ENCODE measurements at places on chromosomes 3 and 15.

GRCh38 chr15:77907824-77908751 is 169.4 kb downstream of the TBC1D2B start:
- DNase-seq = peak; percentile 48

DNA sequence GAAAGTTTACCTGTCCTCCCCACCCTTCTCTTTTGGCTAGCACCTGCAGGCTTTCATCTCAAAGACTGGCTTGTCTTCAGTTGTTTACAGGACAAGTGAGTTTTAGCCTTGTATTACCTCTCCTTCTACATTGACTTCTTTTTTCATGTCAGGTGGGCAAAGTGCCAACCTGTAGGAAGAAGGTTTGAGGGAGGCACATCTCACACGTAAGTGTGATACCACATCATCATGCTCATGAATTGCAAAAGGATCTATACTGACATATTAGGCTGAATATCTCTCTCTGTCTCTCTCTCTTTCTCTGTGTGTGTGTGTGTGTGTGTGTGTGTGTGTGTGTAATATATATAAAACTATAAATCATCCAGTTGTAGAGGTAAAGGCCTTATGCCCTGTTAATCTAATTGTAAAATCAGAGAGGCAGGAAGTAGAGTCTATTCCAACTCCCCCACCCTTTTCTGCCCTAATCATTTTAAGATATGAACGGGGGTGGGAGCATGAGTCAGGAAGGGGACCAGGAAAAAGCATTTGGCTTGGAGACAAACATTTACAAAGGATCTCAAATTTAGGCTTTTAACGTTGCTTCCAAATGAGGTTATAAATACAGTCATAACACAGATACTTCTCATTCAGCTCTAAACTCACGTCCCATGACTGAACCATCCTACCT is 107.0 kb upstream of the PFN2 start:
- DNase-seq = no peak

DNA sequence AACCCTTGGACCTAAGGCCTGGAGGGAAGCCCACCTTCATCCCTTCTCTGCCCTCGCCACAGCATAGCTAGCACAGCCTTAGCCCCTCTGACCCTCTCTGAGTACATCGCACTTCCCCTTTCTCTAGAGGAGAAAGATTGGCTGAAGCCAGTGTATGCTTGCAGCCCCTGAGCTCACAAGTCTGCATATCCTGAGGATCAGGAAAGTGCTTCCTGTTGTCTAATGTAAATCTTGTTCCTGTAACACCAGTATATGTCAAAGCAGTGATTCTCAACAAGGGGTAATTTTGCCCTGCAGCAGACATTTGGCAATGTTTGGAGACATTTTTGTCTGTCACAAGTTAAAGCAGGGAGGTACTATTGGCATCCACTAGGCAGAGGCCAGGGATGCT is 2.2 kb upstream of the PRKCD start:
- no peak for DNase-seq

- DNase-seq = no peak
Measured at GRCh38 chr3:115671761-115672455, 48.6 kb downstream of the GAP43 start.

- DNase-seq = no peak
Measured at GRCh38 chr3:27431116-27431515, 53.1 kb downstream of the SLC4A7 start.

GRCh38 chr3:170470063-170471016 is 51.7 kb downstream of the CLDN11 start:
- DNase-seq = no peak

- no peak for DNase-seq
Measured at GRCh38 chr15:41955807-41956525, 16.4 kb downstream of the EHD4 start.

DNA sequence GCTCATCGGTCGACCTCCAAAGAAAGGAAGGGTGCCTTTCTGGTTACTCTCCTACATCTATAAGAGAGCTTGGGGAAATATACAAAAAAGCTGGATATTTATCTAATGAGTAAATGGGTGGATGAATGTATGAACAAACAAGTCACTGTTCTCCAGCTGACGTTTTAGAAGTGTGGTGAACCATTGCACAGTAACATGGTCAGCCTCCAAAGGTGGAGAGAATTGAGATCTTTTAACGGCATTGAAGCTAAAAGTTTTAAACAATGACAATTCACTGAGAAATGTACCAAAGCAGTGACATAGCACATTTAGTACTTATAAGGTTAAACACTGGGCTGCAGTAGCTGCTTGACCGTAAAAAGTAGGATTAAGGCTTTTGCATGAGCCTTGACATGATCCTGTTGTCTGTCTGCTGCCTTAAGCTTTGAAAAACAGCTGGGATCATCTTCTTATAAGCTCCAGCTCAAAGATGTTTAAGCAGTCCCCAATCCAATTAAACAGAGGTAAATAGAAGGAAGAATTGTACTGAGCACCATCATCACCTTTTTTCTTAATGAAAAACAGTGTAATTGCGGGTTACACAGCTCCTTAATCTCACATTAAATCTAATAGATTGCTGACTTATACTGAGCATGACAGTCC is 222.9 kb downstream of the WDR72 start:
- DNase-seq = no peak

DNA sequence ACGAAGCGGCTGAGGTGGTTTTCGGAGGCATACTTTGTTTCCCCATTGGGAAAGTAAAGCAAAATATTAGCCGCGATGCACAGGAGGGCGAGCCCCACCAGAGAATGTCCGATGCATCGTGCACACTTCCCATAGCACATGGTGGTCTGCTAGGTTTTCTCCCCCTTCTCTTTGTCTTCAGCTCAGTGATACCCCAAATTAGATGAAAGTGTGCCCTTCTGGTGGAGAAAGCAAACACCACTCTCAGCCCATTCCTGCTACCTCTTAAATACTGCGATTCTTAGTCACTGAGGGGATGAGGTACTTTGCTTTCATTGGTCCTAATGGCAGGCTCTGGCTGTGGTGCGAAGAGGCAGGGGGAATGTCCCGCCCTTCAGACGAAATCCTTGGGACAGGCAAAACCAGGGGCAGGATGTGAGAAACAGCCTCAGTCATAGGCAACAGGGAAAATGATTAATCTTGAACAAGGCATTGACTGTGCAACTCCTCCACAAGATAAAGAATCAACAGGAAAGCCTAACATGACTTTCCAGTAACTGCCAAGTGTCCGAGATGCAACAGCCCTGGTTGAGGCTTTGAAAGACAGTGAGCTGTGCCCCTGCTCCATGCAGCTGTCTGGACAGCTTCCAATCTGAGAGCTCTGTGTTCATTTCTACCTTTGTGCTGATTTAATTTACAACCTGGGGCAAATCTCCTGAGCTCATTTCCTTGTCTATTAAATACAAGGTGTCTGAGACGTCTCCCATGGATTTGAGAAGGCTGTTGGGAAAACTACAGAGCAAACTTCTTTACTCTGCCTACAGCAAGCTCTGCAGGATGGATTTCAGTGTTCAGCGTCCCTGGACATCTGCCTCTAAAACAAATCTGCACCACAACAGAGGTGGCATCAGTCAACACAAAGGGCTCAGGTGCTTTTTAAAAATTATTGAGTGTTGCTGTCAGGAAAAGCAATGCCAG is at the start of gene TM4SF1:
Gene TM4SF1 (minus strand): TSS at position 242 of the 957 bp plus-strand sequence. CDS start 102 bp downstream, at position 140.
- DNase-seq = no peak

GRCh38 chr3:160136421-160136820 is 88.8 kb upstream of the C3orf80 start:
- no peak for DNase-seq

- DNase-seq = no peak
Measured at GRCh38 chr3:129688271-129688895, 81.9 kb upstream of the PLXND1 start.

GRCh38 chr3:186902154-186902553 is 28.2 kb upstream of the ST6GAL1 start:
- no peak for DNase-seq

GRCh38 chr15:25777037-25777436 is 86.1 kb downstream of the ATP10A start:
- DNase-seq = no peak

DNA sequence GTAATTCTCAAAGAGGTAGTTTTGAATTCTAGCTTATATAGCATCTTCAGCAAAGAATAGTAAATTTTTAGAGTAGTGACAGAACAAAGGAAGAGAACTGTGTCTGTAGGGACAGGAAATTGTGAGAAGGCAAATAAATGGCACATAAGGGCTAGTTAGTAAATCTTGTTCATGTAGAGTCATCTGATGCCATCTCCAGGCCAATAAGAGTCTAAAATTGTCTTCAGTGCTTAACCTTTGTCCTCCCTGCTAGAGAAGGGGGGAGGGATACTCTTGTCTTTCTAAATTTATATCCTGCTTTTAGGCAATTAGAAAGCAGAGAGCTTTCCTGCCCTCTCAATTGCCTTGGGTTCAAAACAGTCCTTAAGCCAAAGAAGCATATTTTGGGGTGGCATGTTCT is 87.0 kb upstream of the DNAJC19 start:
- no peak for DNase-seq

DNA sequence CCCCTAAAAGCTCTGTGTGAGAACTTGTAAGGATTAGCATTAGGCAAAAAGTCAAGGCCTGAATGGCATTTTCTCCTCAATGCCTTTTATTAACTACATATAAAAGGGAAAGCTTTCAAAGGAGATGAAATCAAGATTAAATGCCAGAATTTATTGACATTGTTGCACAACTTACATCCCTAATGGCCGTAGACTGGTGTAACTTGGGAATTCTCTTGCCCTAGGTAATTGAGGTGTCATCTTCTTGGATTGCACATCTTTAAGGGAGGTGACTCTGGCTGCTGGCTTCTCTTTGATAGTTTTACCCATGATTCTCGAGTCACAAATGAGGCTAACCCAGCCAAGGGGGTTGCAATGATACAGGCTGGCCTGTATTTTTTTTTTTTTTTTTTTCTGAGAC is 249.1 kb downstream of the TBL1XR1 start:
- DNase-seq = no peak

DNA sequence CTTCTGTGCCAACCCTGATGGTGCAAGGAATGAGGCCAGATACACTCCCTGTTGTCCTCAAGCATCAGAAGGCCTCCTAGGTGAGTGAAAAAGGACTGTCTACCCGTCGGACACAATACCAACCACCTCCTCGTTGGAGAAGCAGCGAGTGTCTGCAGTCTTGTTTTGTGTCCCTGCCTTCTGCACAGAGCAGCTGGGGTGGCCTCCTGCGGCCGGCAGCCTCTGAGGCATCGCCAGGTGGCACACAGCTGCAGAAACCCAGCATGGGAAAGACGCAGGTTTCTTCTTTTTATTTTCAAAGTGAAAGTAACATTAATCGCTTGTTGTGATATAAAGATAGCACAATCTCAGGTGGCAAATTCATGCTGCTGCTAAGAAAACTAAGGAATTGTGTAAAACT is 509.9 kb downstream of the OCA2 start:
- no peak for DNase-seq

DNA sequence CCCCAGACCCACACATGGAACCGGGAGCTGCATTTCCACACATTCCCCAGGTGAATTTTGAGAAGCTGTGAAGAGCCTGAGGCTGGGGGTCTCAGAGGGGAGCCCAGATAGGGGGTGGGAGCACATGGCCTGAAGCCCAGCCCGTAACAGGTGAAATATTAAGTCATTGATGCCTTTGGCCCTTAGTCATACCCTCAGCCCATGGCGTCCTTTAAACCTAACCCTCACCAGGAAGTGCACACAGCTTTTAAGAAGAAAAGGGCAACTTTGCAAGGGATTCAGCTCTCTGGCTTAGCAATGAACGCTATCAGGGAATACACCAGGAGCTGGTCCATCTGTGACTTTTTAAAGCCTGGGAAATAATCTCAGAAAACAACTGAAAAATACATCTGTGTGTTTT is 40.6 kb downstream of the WNT7A start:
- DNase-seq = no peak

DNA sequence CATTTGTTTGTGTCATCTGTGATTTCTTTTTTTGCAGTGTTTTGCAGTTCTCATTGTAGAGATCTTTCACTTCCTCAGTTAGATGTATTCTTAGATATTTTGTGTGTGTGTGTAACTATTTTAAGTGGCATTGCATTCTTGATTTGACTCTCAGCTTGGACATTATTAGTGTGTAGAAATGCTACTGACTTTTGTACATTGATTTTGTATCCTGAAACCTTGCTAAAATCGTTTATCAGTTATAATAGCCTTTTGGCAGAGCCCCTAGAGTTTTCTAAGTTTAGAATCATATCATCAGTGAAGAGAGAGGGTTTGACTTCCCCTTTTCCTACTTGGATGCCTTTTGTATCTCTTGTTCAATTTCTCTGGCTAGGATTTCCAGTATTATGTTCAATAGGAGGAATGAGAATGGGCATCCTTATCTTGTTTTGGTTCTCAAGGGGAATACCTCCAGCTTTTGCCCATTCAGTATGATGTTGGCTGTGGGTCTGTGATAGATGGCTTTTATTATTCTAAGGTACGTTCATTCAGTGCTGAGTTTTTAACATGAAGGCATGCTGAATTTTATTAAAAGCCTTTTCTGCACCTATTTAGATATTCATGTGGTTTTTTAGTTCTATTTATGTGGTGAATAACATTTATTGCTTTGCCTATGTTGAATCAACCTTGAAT is 211.7 kb downstream of the MBNL1 start:
- no peak for DNase-seq

DNA sequence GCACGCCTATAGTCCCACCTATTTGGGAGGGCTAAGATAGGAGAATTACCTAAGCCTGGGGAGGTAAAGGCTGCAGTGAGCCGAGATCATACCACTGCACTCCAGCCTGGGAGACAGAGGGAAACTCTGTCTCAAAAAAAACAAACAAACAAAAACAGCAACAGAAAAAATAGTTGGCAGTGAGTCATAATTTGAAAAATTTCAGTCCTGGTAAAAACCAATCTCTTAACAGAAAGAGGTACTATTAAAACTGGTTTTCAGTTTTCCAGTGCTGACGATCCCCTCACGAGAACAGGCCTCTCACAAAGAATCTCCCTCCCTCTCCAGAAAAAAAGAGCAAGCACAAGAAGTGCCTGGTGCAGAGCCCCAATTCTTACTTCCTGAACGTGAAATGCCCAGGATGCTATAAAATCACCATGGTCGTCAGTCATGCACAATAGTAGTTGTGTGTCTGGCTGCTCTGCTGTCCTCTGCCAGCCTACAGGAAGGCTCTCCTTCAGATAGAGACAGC is 22.8 kb upstream of the MAP4 start:
- no peak for DNase-seq

DNA sequence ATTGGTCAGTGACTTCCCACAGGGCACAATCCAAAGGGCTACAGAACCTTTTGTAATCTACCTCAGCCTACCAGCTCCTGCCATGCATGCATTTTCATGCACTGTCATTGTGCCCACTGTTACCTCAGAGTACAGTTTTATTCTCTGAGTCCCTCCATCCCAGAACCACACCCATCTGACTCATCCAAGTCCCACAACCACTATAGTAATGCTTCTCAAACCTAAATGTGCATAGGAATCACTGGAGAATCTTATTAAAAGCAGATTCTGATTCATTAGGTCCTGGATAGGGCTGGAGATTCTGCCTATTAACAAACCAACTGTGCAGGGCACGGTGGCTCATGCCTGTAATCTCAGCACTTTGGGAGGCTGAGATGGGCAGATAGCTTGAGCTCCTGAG is 3.7 kb upstream of the B3GALNT1 start:
- DNase-seq = no peak

- no peak for DNase-seq
Measured at GRCh38 chr3:152650177-152650576, 184.8 kb upstream of the P2RY1 start.

- DNase-seq = no peak
Measured at GRCh38 chr15:38589502-38589901, 24.9 kb upstream of the RASGRP1 start.
